Activated CD4-positive, alpha-beta T cell treated with anti-CD3 and anti-CD28 coated beads for 1 hour (primary cell): ENCODE measurements at places on chromosomes 11 and 22.

- no peak for DNase-seq
These were observed 719 bp downstream of the TALDO1 start for GRCh38 chr11:748007-748359.

DNA sequence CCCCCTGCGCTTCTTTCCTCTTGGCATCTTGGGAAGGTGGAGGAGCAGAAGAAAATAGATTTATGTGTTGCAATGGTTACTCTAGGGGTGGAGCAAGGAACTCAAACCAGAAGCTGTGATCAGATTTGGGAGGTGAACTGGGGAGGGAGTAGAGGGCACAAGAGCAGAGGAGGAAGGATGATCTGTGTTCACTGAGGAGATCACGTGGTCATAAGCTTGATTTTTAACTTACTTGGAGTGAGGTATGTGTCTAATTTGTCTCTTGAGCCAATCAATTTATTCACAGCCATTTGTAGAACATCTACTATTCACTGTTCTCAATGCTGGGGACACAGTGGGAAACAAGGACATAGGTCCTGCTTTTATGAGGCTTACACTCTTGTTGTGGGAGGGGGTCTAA, 24.8 kb upstream of the CD82 start:
- DNase-seq = no peak

GRCh38 chr11:103994094-103994493, 42.3 kb upstream of the DDI1 start:
- DNase-seq = no peak

- no peak for DNase-seq
These were observed 2226.5 kb upstream of the RAG2 start for GRCh38 chr11:38824573-38824972.

DNA sequence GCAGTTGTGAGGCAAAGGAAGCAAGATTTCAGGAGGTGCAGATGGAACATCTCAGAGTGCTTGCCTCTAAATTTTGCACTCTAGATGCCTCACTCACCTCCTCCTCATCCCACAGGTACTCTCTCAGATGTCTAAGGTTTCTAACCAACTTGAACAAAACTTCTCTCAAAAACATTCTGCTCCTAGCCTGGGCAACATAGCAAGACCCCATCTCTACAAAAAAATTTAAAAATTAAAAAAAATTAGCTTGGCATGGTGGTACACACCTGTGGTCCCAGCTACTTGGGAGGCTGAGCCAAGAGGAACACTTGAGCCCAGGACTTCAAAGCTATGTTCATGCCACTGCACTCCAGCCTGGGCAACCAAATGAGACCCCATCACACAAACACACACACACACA, 4.2 kb downstream of the ZNF280A start:
- DNase-seq = no peak

DNA sequence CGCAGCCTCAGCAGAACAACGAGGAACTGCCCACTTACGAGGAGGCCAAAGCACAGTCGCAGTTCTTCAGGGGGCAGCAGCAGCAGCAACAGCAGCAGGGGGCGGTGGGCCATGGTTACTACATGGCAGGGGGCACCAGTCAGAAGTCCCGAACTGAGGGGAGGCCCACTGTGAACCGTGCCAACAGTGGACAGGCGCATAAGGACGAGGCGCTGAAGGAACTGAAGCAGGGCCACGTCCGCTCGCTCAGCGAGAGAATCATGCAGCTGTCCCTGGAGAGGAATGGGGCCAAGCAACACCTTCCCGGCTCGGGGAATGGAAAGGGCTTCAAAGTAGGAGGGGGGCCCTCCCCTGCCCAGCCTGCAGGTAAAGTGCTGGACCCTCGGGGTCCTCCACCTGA, 31.6 kb downstream of the AMOTL1 start:
- no peak for DNase-seq

DNA sequence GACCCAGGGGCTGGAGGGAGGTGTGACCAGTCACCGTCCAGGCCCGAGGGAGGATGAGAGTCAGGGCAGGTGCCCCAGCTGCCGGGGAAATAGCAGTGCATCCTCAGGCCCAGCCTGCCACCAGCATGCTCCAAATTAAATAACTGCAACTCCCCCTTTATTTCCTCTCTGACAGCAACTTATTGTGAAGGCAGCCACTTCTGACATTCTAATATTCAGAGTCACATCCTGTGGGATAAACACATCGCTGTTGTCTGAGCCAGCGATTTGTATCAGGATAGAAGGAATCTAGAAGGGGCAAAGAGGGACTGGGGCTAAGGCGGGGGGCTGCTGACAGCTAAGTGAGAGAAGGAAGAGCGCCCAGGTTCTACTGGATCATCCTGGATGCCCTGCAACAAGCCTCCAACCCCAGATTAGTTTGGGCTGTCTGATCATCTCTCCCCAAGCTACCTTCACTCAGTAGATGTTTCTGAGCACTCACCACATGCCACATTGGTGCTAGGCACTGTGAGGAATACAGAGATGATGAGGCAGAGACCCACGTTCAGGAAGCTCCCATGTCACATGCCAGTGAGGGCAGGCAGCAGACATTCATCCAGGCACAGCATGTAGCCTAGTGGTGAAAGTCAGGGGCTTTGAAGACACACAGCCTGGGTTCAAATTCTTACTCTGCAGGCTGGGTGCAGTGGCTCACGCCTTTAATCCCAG, 214.1 kb downstream of the BUD13 start:
- DNase-seq = no peak

DNA sequence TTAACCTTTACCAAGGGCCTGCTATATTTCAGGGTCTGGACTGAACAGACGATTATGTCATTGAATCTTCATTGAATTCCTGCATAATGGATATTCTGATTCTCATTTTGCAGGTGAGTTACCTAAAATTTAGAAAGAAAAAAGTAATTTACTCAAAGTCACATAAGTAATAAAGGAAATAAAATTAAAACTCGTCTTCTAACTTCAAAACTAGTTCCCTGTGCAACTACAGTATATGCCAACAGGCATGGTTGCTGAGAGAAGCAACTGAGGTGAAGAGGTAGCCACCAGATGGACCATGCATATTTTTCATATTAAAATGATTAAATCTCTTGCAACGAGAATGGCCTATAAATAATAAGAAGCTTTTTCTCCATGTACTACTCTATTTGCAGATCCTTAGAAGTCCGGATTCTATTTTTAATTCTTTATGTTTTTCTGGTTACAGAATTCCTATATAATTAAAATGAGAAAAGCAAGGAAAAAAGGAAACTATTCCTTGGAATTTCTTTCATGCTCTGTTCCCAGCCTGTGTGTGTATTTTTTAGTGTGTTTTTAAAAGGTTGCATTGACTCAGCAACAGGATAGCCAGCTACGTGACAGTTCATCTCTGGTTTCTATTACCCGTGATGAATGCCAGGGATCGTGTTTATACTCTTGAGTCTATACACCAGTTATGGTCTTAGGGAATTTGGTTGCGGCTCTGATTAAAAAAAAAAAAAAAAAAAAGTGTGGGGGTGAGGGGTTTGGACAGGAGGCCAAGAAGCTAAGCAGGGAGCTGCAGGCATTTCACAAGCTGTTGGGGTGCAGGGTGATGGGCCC, 186.8 kb downstream of the ETS1 start:
- no peak for DNase-seq

DNA sequence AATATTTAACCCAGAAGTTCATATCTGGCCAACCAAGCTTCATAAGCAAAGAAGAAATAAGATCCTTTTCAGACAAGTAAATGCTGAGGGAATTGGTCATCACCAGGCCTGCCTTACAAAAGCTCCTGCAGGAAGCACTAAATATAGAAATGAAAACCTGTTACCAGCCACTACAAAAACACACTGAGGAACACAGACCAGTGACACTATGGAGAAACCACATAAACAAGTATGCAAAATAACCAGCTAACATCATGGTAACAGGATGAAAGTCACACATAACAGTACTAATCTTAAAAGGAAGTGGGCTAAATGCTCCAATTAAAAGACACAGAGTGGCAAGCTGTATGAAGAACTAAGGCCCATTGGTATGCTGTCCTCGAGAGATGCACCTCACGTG, 311.4 kb downstream of the DYNC2H1 start:
- DNase-seq = no peak
